ENCODE measurements at places on chromosomes 7 and 10. TPM values are rescaled to one million over a fixed set of nuclear protein-coding genes. Genes with fewer than 3 reads are reported as not detected.

Gene NUTM2A
- total RNA-seq: 0.34 TPM

Gene ANKRD30A
- not detected for total RNA-seq

Gene DRGX
- not detected for total RNA-seq

Gene GOLGA7B
- 5.8 TPM for total RNA-seq

Gene DENND2A
- total RNA-seq: not detected

Gene CDH23
- total RNA-seq: 16.2 TPM

- ATAC-seq: no peak
Measured at GRCh38 chr7:42106562-42106961, 130.4 kb downstream of the GLI3 start.

DNA sequence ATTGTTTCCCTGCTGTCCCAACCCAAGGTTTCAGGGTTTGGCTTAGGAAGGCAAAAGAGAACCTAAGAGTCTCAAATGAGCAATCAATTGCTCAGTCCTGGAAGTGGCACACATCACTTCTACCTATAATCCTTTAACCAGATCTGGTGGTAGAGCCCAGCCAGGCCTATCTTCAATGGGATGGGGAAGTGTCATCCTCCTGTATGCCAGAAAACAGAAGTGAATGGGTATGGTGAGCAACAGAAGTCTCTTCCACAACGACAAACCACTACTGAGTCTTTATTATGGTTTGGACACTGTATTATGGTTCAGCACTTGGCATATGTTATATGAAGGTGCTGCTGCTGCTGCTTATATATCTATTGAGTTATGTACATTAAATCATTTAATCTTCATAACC is 3.0 kb upstream of the AKR1B1 start:
- ATAC-seq: no peak

DNA sequence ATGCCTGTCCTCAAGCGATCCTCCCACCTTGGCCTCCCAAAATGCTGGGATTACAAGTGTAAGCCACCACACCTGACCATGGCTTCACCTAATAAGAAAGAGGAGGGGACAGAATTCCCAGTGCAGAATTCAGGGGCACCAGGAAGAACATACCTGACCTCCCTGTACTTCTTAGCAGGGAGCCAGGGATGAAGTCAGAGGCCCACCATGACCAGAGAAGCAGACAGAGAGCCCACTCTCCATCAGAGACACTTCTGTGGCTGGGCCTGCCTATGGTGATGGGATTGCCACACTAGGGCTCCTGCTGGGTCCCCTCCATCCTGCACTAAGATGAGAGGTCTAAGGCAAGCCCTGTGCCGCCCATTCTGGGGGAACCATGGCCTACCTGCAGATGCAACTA is 157.4 kb upstream of the LYZL2 start:
- ATAC-seq: no peak

DNA sequence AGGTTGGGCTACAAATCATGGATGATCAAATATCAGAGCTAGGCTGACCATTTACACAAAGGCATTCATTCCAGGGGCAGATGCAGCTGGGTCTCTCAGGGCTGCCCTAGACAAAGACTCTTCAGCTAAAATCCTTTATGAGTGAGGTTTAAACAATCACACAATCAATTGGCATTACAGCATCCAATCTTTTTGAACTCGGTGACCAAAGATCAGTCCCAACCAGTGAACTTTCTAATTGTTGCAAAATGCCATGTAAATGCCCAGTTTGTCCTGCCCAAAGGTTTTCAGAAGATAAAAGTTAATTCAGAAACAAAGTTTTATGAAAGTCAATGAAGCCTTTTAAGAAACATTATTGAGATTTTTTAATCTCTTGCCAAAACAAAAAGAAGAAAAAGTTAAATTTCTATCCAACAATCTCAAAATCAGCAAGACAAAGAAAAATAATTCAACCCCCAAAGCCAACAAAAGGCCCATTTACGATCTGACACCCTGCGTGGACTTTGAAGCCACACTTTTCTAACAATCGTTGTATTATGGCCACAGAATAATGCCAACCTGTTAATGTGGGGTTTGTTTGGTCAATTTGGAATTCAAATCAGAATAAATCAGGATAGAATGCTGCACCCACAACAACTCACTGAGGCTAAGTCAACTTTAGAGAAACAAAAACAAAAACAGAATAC is 40.9 kb downstream of the GPR37 start:
- no peak for ATAC-seq

DNA sequence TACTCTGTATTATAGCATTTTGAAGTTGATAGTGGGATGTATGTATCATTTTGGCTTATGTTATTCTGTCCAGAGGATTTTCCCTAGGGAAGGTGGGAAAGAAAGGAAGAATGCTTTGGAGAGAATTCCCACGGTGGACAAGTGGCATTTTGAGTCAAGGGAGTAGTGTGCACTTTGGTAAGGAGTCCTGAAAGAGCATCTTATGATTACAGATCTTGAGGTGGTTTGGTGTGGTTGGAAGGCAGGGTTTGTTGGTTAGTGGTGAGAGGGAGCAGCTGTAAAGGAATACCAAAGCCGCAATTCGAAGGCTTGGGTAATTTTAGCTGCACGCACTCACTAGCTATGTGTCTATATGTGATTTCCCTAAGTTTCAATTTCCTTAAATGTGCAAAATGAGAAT is 16.1 kb downstream of the CCSER2 start:
- ATAC-seq: no peak

DNA sequence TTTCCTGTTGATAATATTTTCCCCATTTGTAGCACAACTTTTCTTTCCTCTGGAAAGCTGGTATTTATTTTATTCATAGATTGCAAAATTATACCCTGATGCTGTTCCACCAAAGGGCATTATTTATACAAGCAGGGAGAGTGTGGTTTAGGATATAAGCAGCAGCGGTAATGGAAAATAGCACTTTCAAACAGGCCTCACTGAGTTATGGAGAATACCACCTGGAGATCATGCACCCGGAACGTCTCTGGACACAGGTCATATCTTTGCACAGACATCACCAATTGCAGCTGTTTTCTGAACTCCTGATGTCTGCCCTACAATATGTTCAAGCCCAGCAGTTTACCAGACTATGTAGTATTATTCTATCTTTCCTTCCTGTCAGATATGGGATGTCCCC is 2.0 kb upstream of the CALD1 start:
- no peak for ATAC-seq

GRCh38 chr10:52436664-52437063 is 122.6 kb downstream of the DKK1 start:
- ATAC-seq: no peak

DNA sequence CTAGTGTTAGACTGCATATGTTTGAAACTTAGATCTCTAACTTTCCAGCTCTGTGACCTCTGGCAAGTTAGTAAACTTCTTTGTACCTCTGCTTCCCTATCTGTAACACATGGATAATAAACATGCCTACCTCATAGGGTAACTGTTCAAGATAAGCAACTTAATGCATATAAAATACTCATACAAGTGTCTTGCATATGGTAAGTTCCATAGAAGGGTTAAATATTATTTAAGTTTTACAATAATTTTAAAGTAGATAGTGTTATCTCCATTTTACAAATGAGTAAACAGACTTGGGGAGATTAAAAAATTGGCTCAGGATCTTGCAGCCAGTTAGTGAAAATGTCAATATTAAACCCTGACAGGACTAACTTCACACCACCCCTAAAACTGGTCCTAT is 30.1 kb upstream of the CD36 start:
- no peak for ATAC-seq

All from activated T-helper 17 cell treated with anti-CD3 and anti-CD28 coated beads, Interleukin-2, amount 50 U/mL, for 72 hours (primary cell).